ENCODE measurements at places on chromosomes 7 and 10.

DNA sequence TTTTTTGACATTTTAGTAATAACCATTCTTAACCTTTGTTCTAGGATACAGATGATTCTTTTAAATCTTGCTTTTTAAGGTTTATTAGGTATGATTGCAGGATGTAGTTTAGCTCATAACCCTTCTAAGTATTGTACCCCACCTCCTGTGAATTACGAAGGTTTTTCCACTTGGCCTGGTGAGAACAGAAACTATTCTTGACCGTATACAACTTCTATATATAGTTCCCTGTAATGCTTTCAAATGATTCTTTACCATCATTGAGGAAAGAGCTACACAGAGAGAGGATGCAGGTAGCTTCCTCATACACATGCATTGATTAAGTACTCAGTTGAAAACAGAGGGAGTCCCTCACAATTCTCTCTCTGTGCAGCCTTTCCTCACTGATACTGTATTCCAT lies 86.3 kb downstream of the PALS2 start:
- DNase-seq = no peak

DNA sequence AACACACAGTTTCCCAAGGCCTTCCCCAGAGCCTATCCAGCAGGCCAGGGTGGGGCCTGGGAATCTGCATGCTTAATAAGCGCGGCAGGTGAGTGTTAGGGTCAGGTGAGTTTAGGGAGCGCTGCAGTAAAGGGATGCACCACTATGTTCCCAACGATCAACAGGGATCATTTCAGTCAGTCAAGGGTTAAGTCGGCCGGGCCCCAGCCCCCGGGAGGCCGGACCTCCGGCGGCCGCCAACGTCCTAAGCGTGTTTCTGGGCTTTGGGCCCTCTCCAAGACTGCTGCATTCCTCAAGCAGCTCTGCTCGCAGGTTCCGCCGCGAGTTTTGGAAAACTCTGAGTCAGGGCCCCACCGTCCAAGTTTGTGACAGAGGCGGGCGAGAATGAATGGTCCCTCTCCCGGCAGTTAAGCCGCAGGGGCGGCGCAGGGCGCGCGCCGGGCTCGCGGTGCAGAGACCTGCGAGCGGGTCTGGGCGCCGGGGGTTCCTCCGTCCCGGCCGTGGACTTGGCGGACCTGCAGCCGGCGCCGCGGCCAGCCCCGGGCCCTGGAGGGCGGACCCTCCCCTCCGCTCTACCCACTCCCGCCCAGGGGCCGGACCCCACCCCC lies 81.6 kb downstream of the ARHGAP22 start:
- DNase-seq = peak; percentile 77

DNA sequence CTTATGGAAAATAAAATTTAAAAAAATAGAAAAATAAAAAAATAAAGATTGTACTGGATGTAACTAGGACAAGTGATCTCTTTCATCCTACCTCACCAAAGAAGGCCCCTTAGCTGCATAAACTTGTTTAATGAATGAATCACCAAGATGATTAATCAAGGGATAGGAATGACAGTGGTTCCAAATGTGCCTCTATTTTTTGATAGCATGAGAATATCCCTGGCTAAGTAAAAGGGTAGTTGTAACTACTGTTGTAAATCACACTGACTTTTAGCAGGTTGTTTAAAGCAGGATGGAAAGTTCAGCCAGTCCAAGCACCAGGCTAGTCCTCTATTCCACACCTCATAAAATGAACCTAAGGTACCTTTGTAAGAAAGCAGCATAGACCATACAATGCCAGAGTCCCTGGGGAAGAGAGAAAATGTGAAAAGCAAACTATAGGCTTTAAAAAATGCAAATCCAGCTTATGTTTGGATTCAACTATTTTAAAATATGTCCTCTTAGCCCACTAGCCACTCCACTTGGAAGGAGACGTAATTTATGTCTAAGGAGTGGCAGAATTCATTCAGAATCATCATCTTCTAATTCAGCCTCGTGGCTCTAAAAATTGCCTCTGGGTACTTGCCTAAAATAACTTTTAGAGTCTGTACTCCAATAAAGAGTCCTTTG lies 126.8 kb downstream of the SKIDA1 start:
- DNase-seq = peak; percentile 36

DNA sequence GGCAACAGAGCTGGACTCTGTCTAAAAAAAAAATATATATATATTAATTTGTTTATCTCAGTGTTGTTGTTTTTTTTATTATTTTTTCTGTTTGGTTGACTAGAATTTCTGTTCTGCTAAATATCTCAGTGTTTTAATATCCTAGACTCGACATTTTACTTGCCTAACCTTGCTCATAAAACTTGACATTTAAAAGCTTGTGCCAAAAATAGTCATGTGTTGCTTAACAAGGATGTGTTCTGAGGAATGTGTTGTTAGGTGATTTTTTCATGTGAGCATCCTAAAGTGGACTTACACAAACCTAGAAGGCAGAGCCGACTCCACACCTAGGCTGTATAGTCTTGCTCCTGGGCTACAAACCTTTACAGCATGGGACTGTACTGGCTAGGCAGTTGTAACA lies 23.1 kb downstream of the NRBF2 start:
- peak; percentile 87 for DNase-seq

- DNase-seq = peak; percentile 64
Observed at GRCh38 chr7:101671371-101672356, 42.6 kb upstream of the MYL10 start.

DNA sequence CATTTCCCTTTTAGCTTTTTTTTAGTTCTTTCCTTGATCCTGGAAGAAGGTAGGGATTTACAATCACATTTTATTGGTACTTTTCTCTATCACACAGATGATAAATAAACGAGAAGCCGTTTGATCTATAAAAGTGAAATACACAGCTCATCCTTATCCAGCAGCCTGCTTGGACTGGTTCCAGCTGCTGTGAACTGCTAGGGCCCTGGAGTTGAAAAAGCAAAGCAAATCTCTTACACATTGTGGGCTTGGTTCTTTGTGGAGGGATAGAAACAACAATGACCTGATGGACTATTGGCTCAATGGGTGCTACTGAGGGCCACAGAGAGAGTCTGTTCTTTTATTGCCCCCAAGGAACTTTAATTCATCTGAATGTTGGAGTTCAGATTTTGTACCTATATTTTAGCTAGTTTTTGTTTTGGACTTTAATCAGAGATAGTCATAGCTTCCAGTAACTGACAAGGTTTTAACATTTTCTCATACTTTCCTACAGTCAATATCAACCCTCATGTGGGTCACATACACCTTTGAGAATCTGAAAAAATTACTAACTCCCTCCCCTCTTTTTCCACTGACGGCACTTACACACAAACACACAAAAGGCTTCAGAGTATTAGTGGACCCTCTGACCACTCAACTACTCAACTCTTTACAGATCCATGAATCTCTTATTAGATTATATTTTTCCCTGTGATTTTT lies 91.6 kb upstream of the CCDC6 start:
- no peak for DNase-seq

DNA sequence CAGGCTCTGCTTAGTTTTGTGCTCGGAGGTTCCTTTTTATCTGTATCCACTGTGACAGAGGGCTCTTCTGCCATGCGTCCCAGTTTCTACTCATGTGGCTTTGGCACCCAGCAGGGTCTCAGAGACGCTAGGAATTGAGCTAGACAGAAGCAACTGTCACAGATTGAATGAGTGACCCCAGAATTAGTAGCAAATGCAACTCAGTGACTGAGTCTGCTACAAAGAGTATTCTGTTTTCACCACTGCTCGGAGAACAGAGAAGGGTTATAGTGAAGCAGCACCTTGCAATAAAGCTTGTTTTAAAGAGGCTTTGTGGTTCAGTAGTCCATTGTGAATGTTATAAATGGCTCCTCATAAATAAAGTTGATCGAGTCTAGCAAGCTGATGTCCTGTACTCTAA lies 113.2 kb downstream of the DNAH11 start:
- no peak for DNase-seq

GRCh38 chr7:43584195-43584586 lies 1.3 kb downstream of the STK17A start:
- DNase-seq = peak; percentile 81

GRCh38 chr10:11111490-11111889 lies 93.8 kb downstream of the CELF2 start:
- DNase-seq = no peak

DNA sequence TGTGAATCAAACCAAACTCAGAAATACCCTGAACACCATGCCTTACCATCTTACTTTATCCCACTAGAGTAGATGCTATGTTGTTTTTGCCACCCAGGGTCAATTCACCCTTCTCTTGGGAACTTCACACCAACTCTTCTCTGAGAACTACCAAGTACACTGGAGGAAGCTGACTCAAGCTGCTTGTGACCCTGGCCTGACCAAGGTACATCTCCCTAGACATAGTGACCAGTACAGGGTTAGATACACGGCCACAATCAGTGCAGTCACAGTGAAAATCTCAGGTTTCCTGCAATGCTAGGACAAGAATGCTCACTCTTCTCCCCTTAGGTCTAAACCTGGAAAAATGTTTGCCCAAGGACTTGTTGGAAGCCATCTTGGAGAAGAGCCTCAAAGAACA lies 31.8 kb downstream of the EZH2 start:
- no peak for DNase-seq

DNA sequence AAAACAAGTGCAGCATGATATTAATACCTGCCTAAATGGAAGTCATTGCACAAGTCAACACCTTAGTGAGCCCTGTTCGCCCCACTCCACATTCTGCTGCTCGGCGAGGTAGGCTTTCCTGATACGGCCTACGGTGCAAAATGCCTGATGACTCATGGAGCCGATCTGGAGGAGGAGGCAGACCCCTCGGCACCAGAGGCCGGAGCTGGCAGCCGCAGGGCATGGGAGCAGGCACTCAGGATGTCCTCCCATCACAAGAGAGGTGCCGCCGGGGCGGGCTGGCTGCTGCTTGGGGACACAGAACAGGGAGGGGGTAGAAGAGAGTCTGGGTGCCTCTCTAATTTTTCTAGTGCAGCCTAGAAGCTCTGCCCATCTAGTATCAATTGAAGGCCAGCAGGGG lies 418.5 kb upstream of the MGMT start:
- DNase-seq = no peak

DNA sequence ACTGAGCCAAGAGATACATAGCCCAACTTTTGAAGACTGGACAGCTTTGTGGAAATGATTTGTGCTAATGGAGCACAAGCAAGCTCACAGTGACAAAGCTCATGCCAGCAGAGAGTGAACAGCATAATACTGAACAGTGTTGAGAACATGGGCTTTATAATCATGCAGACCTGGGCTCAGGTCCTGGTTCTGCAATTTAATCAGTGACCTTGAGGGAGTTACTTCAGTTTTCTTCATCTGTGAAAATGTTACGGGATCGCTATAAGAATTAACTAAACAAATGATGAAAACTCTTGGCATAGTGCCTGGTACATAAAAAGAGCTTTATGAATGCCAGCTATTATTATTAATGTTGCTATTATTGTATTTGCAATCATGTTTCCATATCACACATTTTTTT lies 690.5 kb upstream of the LRRN3 start:
- DNase-seq = no peak

- DNase-seq = no peak
Observed at GRCh38 chr10:126253611-126253998, 134.7 kb downstream of the ADAM12 start.

GRCh38 chr10:14712991-14713424 lies 61.7 kb downstream of the FAM107B start:
- peak; percentile 24 for DNase-seq

GRCh38 chr7:44101966-44102845 lies 1.9 kb upstream of the AEBP1 start:
- peak; percentile 35 for DNase-seq

DNA sequence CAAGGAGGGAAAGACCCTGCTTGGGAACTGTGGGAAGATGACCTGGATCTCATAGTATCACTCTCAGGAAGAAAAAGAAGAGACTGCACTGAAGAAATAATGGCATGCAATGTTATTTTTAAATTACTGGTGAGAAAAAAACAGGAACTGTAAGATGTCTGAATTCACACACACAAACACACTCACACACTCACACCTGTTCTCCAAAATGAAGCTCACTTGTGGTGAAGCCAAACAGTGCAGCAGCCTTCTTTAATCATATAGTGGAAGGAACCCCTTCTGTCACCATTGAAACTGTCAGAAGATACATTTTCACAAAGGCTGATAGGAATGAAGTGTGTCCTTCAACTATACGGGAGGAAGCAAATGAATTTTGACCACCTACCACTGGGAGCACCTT lies 156.5 kb upstream of the GHITM start:
- DNase-seq = no peak

DNA sequence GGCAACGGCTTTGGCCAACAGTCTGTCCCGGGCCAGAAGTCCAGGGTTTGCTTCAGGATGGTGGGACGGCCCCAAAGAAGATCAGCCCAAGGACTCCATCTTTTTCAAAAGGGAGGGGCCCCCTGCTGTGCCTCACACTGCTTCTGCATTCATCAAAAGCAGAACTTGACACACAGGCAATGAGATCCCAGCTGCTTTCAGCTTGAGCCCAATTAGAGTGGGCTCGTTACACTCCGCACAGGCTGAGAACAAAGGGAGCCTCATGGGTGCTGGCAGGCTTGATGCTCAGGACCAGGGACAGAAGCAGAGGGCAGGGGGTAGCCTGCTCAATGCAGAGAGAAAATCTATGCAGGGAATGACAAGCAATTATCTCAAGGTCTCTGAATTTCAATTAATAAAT lies 45.5 kb downstream of the VOPP1 start:
- no peak for DNase-seq

DNA sequence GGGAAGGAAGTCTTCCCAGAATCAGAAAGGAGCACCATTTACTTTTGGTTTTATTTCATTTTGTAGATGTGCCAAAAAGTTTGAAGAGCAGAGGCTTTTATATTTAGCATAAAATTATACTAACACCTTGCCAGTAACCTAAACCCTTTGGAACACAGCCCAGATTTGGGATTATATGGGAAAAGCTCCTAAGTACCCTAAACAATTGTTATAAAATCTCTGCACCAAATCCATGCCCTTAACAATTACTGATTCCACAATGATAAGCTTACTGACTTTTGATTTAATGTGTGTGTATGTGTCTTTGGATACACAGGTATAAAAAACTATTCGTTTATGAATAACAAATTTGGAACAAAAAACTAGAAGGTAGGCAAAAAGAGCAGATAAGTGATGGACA lies 39.0 kb upstream of the TMEM229A start:
- no peak for DNase-seq

DNA sequence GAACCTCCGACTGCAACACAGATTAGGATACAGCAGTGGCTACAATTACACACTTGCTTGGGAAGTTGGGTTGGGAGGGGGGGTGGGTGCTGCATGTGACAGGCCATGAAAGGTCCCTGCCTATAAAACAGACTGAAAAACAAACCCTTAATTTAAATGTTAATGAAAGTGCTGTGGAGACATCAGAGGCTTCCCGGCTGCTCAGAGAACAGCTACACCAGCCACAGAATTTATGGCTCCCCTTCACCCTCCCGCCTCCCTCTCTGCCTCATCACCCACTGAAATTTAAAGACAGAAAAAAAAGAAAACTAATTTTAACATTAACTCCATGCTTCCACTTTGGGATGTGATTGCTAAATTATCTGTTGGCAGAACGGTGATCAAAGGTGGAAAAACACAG lies 34.7 kb downstream of the FBXW4 start:
- DNase-seq = no peak

DNA sequence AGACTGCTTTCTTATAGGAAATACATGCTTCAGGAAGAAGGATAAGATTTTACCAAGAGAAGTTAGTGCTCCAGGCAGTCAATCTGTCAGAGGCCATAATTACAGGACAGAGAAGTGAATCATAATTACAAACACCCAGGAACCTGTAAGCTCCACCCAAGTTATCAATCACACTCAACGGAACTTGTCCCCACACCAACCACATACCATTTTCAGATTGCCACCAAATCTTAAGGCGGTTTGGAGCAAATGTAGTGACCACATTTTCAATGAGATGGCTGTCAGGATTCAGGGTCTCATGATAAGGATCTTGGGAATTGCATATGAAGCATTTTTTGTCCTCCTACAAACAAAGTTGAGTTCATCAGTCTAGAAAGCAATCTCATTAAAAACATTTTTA lies 4.8 kb downstream of the LAMB1 start:
- DNase-seq = no peak

Data from fibroblast of villous mesenchyme (primary cell).